Stimulated activated CD4-positive, alpha-beta T cell treated with anti-CD3 and anti-CD28 coated beads, Interleukin-1b, Interleukin-23, amount 100 ng/mL, for 48 hours (primary cell): ENCODE measurements at places on chromosomes 5 and 9.

DNA sequence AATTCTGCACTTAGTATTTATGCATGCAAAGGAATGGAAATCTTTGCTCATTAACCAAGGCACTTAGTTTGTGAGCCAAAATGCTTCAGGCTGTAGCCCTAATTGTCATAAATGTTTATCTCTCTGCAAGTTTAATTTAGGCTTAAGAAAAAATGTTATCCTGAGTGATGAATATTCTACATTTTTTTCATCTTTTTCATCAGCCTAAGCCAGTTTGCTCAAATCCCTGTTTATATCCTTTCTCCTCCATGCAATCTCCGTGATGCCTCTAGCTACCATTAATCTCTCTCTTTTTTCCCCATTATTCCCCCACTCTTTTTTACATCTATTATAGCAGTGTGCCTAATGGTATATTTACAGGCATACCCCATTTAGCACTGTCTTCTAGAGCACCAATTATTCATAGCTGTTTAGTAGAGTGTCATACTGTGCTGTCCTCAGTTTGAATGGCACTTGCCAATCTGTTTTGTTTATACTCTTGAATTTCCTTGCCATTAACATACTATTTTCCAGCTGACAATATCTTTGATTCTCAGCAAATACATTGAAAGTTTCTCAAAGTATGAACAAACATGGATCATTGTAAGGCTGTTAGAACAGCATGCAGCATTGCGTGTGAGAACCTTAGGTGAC is 1457.0 kb downstream of the MAT2B start:
- DNase-seq = no peak

DNA sequence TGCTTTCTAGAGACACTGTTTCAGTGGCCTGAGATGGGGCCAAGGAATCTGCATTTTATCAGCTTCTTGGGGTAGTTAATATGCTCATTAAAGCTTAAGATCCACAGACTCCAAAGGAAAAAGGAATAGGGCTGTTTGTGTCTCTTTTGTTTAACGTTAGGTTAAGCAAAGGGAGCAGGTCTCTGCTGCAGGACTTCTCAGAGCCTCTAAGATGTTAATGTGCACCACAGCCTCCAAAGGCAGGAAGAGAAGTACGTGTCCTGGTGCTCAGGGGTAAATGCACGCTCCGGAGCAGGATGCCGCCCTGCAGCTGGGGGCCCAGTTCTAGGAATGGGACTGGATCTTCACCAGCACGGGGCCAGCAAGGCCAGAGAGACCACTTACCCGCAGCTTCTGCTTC is 19.6 kb downstream of the SPARC start:
- DNase-seq = no peak

DNA sequence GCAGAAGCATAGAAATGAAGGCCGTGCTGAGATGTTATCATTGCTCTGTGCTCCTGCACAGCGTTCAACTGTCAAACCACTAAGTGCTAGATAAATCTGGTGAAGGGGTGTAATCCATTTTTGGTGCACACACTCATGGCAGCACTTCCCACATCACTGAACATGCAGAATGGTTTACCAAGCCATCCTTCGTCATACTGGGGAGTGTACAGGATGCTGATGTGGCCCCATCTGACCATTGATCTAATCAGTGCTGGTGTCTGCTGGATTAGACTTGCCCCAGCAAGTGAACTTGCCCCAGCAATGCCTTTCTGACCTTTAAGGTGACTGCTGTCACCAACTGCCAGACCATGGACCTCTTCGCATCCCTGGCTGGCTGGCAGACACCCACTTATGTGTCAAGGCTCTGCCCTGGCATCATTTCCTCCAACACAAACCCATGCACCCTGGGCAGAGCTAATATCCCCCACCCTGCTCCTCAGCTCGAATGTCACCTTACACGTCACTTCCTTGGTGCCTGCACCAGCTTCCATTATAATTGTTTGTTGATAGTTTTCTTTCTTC is 4.2 kb upstream of the SEMA4D start:
- no peak for DNase-seq

- DNase-seq = no peak
These were observed 287.1 kb upstream of the ADRA1B start for GRCh38 chr5:159629158-159629557.

GRCh38 chr5:9265441-9266287 is 280.2 kb downstream of the SEMA5A start:
- DNase-seq = no peak

GRCh38 chr9:115690786-115691496 is 462.6 kb upstream of the PAPPA start:
- no peak for DNase-seq

GRCh38 chr9:71897577-71897976 is 13.4 kb downstream of the ABHD17B start:
- DNase-seq = no peak

- DNase-seq = no peak
These were observed 602.7 kb upstream of the SEMA6A start for GRCh38 chr5:117177302-117177701.

- no peak for DNase-seq
These were observed 58.9 kb downstream of the TTC39B start for GRCh38 chr9:15248081-15248480.

- no peak for DNase-seq
These were observed 4.6 kb downstream of the CFAP90 start for GRCh38 chr5:7846327-7846726.

DNA sequence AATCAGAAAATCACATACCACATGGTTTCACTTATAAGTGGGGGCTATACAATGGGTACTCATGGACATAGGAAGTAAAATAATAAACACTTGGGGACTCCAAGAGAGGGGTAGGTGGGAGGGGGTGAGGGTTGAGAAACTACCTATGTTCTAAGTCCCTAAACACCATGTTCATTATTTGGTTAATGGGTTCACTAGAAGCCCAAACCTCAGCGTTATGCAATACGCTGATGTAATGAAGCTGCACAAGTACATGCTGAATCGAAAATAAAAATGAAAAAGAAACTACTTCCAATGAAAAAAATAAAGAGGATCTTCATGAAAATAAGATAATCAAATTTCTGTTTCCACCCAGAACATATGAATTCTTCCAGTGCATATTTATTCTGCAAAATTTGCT is 208.5 kb downstream of the TMEM161B start:
- no peak for DNase-seq

DNA sequence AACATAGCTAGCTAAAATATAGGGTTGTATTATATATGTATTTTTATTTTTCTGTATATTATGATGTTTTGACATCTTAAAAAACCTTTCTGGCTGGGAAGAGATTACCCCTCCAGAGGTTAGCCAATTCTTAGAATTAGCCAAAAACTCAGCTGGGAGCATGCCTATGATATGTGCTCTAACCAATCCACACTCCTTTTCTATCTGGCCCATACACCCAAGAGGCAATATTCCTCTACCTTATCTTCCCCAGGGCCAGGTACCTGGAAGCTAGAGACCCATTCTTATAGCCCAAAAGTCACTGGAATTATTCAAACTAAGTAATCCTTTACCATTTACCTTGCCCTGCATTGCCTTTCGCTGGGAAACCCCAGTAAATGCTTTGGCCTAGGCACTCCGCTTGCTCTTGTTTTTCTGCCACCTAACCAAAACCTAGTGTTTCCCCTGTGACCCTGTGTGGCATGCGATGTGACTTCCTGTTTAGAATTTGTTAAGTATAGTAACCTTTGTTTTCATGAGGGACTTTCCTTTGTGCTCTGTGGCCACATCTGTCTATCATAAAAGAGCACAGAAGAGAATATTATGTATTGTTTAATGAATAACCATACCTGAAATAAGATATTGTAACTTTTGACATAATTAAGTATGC is 37.4 kb downstream of the CSNK1G3 start:
- DNase-seq = peak; percentile 32

DNA sequence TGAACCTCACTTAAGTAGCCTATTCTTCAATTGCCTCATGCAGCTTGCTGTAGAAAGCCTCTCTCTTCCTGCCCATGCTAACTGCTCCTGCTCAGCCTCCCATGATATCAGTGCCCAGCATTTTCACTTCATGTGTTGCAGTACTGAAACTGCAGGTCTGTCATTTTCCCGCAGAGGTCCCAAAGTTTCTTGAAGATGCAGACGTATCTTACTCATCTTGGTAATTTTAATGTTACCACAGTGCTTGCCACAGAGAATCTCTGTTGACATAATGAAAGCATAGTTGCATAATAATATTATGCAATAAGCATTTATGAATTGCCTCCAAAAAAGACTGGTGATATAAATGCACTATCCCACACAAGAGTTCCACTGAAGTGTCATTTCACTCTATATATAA is 561.1 kb upstream of the DAP start:
- no peak for DNase-seq

GRCh38 chr9:69139596-69139995 is 34.5 kb upstream of the TJP2 start:
- DNase-seq = no peak

GRCh38 chr9:90787771-90788460 is 13.7 kb upstream of the SYK start:
- DNase-seq = no peak

DNA sequence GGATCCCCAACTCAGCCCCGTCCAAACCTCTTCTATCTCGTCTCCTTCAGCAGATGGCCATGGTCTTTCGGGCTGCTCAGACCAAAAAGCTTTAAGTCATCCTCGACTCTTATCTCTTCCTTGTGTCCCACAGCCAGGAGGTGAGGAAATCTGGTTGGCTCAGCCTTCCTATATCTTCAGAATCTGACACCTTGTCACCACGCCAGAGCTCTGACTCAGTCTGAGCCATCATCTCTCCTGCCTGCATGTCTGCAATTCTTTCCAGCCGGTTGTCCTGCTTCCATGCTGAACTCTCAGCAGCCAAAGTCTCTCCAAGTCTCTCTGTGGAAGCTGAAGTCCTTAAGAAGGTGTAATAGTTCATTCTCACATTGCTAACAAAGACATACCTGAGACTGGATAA is 419.3 kb upstream of the ADAMTS16 start:
- no peak for DNase-seq

DNA sequence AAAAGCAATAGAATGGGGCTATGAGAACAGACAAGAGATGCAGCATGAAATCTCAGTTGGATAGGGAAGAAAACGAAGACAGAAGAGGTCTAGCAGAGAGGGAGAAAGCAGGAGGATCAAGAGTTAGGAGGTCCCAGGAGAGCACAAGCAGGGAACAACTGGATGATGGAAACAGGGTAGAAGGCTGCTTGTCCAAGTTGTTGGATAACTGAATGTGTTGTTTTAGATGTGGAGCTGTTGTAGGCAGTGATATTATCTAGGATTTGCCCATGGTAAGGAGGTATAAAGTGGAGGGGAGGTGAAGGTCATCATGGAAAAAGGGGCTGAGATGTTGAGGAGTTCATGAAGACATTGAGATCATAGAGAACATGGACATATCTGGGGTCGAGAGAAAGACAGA is 12.4 kb upstream of the RHOBTB3 start:
- DNase-seq = no peak

DNA sequence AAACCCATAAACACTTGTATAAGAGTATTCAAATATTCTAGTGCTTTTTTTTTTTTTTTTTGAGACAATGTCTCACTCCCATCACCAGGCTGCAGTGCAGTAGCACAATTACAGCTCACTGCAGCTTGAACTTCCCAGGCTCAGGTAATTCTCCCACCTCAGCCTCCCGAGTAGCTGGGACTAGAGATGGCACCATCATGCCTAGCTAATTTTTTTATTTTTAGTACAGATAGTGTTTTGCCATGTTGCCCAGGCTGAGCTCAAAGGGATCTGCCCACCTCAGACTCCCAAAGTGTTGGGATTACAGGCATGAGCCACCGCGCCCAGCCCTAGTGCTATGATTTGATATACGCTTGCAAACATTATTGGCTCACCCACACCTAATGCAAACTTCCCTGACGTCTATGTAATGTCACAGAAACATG is 11.8 kb downstream of the IL6ST start:
- no peak for DNase-seq

DNA sequence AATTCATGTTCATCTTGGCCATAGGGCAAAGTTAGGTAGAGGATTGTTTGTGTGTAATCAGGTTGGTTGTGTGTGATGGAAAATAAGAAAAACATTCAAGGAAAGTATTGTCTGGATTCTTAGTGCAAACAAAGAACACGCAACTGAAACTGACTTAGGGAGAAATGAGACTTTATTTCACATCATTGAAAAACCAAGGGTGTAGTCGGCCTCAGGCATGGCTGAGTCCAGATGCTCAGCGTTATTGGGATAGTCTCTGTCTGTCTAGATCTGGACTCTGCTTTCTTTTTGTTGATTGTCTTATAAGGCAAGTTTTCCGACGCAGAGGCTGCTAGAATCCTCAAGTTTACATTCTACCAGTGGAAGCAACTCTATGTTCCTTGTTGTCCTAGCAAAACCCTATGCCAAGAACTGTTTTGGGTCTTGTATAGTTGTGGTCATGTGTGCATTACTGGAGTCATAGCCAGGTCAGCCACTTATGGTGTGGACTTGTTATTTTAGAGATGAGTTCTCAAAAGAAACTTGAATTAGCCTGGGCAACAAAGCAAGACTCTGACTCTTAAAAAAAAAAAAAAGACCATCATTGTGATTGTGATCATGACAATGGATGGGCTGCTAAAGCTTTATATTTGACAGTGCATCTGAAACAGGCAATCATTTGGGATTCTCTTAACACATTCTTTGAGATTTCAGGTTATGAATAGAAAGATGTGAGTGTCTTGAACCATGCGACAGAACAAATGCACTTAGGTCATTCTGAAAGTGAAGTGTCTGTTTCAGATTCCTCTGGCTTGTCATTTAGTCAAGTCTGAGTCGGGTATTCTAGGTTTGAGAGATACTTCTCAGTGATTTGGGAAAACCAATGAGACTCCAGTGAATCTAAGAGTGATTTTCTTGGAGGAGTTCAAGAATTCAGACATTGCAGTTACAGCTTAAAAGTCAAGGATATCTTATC is 82.6 kb downstream of the DOCK2 start:
- DNase-seq = no peak

- DNase-seq = no peak
These were observed 8.6 kb downstream of the GOLGA1 start for GRCh38 chr9:124932333-124932732.

- DNase-seq = no peak
These were observed 180.0 kb upstream of the DMAC1 start for GRCh38 chr9:7979611-7980010.

DNA sequence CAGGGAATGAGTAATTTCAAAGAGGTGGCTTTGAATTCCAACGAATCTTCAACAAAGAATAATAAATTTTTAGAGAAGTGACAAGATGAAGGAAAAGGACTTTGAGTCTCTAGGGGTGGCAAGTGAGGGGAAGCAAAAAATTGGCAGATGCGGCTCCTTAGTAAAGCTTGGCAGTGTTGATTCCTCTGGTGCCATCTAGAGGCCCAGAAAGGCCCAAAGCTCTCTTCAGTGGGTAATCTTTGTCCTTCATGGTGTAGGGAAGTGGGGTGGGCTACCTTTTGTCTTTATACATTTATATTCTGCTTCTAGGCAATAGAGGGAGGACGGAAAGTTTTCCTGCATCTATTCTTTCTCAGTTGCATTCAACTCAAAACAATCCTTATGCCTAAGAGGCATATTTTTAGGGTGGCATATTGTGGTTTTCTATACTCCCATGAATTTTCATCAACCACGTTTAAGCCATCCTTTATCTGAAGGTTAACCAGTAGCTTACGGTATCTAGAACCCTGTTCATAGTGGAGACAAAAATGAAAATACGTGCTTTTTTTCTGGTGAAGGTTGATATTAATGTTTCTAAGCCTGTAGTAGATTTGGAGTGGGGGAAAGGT is 17.5 kb upstream of the ROPN1L start:
- DNase-seq = no peak

- DNase-seq = no peak
These were observed 117.5 kb upstream of the OTULINL start for GRCh38 chr5:14464096-14464495.

GRCh38 chr9:135329571-135330306 is 149.8 kb upstream of the PPP1R26 start:
- DNase-seq = no peak
